ENCODE measurements at places on chromosomes 13 and 19.

DNA sequence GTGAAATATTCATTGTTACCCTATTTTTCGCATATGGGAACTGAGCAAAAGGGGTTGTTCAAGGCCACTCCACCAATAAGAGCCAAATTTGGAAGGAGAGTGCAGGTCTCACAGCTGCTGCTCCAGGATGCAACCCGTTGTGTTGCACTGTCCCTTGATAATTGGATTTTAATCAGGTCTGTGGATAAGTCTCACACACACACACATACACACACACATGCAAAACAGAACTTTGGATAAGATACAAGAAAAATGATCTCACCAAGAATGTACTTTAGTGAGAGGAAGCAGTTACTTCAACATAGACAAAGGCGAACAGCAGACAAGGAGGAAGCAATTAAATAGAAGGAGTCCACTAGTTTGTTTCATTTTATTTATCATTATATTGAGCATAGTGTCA, 127.3 kb upstream of the EDNRB start:
- no peak for DNase-seq

DNA sequence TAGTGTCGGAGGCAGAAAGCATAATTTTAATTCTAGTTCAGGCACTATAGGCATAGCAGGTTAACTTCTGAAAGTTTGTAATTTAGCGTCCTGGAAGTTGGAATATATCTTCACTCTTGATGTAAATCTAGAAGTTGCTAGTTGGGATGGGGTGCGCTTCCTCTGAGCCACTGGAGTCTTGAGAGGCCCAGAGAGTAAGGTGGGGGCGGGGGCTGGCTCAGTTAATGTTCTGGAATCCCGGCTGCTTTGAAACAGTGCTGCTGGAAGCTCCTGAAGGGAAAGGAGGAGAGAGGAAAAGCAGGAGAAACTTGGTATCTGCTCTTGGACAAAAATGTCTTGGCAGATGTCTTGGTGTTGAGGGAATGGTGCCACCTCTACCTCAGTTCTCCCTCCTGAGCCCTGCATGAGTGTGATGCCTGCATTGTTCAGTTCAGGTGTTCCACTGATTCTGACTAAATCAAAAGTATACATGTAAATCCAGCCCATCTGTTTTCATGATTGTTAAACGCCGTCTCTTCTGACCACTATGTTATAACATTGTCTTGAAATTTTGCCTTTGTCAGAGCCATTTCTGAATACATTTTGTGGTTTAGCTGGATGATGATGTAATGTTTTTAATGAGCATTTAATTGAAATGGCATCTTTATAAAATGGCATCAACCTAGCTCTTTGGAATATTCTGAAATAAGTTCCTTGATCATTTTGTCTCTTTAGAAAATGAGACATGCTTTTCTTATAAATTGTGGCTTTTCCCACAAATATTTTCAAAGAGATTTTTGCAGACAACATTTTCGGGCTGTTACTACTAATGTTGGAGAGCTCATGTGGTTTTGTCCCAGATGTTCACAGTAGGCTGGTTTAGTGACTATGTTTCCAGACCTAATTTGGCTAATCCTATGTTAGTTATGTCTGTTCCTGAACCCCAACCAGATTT, 202.7 kb downstream of the SHISA2 start:
- DNase-seq = no peak

GRCh38 chr13:50124536-50125303, 109.5 kb downstream of the KCNRG start:
- DNase-seq = peak; percentile 91

DNA sequence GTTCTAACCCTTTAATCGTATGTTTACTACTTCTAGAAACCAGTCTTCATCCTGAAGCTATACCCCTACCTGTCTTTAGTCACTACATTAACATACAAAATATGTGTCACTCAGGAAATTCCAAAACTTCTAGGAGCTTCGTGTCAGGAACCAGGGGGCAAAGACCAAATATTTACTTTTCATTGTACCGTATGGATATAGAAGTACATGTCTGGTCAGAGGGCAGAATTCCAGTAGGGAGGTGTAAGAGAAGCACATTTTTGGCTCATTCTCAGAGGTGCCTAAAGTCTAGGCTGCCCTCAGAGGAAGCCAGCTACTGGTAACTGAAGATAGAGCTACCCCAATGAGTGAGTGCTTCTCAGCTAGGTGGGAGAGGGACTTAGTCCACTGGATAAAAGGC, 320.7 kb downstream of the DIAPH3 start:
- no peak for DNase-seq

- no peak for DNase-seq
These were observed 3.5 kb downstream of the FZR1 start for GRCh38 chr19:3509566-3509989.

- DNase-seq = no peak
These were observed 1.1 kb downstream of the DLEU7 start for GRCh38 chr13:50842251-50842989.

DNA sequence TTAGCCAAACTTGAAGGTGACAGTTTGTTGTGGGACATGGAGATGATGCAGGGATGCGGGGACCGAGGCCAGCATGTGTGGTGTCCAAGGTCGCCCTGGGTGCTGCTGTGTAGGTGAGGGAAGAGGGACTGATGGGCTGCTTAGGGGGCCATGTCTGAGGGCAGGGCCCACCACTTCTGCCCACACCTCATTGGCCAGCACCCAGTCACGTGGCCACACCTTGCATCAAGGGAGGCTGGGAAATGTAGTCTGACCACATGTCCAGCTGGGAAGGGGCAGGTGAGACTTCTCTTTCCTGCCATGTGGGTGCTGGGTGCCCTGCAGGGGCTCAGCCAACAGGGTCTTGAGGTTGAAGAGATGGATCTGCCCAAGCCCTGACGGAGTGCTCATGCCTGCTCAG, 88.9 kb downstream of the KDM4B start:
- no peak for DNase-seq

GRCh38 chr19:15180451-15181390, 20.1 kb downstream of the NOTCH3 start:
- no peak for DNase-seq

GRCh38 chr19:58154287-58154678, 3.7 kb upstream of the ZNF329 start:
- no peak for DNase-seq

DNA sequence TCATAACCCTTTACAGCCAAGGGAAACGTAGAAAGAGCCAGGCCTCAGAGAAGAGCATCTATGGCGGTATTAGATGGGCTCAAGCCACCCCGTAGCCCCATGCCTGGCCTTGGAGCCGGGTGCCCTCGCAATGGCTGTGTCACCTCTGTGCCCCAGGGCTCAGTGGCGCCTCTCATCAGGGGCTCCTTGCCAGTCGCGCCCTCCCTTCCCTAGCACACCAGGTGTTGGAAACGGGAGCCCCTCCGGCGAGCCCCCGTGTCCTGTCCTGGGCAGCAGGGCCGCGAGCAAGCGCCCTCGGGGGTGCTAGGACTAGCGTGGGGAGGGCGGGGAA, 453 bp downstream of the ZNF256 start:
- DNase-seq = no peak
